ENCODE measurements at places on chromosomes 1 and 21. TPM values are rescaled to one million over a fixed set of nuclear protein-coding genes. Genes with fewer than 3 reads are reported as not detected.

- DNase-seq: peak; percentile 88
Measured at GRCh38 chr1:27395441-27396195, 3.2 kb downstream of the GPR3 start.

- DNase-seq: no peak
Measured at GRCh38 chr21:45401916-45402900, 2.8 kb upstream of the COL18A1 start.

DNA sequence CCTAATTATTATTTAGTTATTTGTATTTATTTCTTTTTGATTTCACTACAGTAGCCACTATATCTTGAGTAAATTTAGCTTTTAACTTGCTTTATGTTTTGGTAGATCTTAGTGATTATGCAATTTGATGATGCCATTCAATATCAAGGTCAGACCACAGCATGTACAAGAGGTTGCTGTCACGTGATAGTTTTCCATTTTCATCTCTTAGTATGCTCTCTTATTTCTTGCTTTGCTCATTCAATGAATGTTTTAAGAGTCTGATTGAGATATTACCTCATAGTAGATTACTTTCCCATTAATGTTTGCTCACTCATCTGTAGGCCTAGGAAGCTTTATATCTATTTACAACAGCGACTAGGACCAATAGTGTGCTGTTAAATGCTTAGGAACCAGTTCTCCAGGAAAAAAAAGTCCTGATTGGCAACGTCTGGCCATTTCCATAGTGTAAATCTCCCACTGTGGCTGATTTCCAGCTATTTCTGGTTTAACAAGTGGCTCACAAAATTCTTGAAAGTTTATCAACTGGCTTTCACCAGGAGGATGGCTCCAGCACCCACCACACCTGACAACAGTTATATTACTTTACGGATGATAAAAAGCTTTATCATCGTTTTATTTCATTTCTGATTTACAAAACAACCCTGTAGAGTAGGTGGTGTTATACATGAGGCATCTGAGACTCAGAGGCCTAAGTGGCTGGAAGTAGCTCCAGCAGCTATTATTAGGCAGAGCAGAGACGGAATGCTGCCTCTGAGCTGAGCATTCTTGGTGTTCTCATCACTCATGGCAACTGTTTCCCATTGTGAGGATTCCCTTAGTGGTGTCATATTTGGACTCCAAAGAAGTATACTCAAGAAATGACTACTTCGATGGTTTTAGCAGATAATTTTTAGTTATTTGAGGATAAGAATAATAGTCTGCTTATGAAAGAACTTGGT lies 235.2 kb downstream of the DISC1 start:
- DNase-seq: peak; percentile 47

- no peak for DNase-seq
Measured at GRCh38 chr1:232132572-232132971, 497.4 kb downstream of the SIPA1L2 start.

GRCh38 chr21:36626791-36627190 lies 72.1 kb upstream of the SIM2 start:
- DNase-seq: no peak

DNA sequence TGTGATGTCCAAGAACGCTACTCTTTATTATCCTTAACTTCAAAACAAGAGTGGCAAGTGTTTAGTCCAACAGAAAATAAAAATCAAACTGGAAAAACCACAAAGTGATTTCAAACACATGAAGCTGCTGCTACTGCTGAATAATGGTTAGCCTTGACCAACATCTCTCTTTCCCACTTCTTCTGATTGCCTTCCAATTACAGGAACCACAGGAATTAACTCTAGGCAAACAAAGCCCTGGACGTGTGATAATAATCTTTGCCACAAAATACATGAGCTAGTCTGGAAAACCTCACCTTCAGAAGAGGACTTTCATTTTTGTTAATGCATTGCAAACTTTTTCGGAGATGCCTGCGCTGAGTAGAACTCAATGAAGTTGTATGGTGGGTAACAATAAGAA lies 48.6 kb upstream of the COL11A1 start:
- DNase-seq: no peak

Gene CFHR1
- not detected for total RNA-seq
